ENCODE measurements at places on chromosomes 4 and X. TPM values are rescaled to one million over a fixed set of nuclear protein-coding genes. Genes with fewer than 3 reads are reported as not detected.

DNA sequence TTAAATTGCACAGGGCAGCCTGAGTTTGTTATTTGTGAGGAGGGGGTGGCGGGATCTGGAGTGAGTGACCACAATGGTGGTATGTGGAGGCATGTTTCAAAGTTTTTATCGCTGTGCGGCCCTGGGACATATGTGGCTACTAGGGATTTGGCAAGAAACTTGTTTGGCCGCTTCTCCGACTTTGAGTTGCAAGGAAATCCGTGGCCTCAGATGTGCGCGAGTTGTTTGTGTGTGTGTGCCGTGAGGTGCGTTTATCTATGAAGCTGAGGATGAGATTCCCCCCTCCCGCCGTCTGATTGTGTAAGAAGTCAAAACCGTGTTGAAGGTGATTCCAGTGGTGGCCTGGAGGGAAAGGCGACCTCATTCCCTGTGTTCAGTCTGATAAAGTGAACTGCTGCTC, 1.4 kb downstream of the JADE3 start:
- H3K27ac ChIP-seq: peak overlapping the region; percentile 73
- H3K4me1 ChIP-seq: no peaks in the 10 kb centered on the region
- H3K27me3 ChIP-seq: no peaks in the 10 kb centered on the region
- peak overlapping the region; percentile 77 for H3K4me3 ChIP-seq
- no peak for DNase-seq

DNA sequence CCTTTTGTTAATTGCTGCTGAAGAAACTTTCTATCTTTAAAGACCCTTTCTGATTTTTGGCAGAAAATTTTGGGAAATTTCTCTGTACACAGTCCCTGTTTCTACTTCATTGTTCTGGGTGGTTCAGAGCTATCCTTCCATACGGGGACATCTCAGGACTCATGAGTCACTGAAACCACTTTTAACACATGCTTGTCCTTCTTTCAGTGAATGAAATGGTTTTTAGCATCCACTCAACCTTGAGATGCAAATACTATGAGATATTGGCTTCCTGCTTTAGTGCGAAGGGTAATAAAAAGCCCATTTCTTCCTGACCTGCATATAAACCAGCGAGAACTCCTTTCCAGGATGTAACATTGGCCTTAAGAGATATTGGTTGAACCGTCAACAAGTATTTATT, 158.0 kb downstream of the REPS2 start:
- no peak overlapping the region for H3K27ac ChIP-seq
- no peaks in the 10 kb centered on the region for H3K4me1 ChIP-seq
- no peaks in the 10 kb centered on the region for H3K36me3 ChIP-seq
- no peaks in the 10 kb centered on the region for H3K27me3 ChIP-seq

DNA sequence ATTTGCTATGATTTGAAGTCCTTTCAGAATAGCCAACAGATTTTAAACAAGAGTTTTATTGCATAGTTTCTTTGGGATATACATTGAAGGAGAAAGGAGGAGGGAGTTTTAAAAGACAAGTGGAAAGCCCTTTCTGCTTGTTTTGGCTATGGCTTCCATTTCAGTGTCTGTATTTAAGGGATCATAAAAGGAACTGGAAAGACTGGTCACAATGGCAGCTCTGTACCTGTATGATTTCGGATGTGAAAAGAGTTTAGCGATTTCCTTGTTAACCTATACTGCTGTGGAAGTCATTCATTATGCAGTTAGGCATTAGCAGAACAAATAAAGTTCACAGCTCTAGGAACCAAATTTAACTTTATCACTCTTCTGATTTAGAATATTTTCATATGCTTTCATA, 60.7 kb downstream of the TET2 start:
- H3K36me3 ChIP-seq: no peaks in the 10 kb centered on the region
- H3K27me3 ChIP-seq: no peaks in the 10 kb centered on the region
- peak overlapping the region; percentile 40 for H3K27ac ChIP-seq
- no peak overlapping the region for H3K4me3 ChIP-seq
- H3K4me1 ChIP-seq: peaks cover 68% of the 10 kb centered on the region

GRCh38 chr4:111480510-111480909, 664.7 kb upstream of the FAM241A start:
- no peaks in the 10 kb centered on the region for H3K4me1 ChIP-seq
- H3K36me3 ChIP-seq: no peaks in the 10 kb centered on the region
- no peak overlapping the region for H3K4me3 ChIP-seq
- DNase-seq: no peak
- no peak overlapping the region for H3K27ac ChIP-seq

DNA sequence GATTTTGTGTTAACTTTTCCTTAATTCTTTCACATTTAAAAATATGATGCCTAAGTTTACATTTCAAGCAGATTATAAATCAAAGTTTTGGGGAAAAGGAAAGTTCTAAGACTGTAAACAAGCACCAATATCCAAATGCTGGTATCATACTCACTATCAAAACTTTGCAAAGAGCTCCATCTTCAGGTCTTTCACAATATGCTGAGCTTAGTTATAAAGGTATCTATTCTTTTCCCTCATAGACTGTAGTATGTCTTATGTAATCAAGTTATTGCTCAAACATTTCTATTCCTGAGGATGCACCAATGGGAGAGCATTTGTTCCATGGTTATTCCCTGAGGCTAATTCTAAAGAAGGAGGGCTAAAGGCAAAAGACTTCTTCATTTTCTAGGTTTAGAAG, 207.9 kb upstream of the FAM241A start:
- H3K4me1 ChIP-seq: no peaks in the 10 kb centered on the region
- H3K27me3 ChIP-seq: no peaks in the 10 kb centered on the region
- H3K27ac ChIP-seq: no peak overlapping the region
- no peak for DNase-seq
- no peak overlapping the region for H3K4me3 ChIP-seq
- H3K36me3 ChIP-seq: no peaks in the 10 kb centered on the region

CPE gene
- total RNA-seq: 16.3 TPM

DNA sequence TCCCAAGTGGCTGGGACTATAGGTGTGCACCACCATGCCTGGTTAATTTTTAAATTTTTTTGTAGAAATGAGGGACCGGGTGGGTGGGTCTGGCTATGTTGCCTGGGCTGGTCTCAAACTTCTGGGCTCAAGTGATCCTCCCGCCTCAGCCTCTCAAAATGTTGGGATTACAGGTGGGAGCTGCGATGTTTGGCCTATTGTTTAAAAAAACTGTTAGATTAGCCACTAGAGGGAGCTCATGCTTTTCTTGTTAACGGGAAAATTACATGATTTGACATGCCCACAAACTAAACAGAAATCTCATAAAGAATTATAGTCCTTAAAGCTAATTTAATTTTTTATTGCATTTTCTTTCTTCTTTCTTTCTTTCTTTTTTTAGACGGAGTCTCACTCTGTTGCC, 5.0 kb upstream of the SDAD1 start:
- no peak overlapping the region for H3K4me3 ChIP-seq
- no peaks in the 10 kb centered on the region for H3K36me3 ChIP-seq
- peaks cover 4% of the 10 kb centered on the region for H3K4me1 ChIP-seq

Data from esophagus squamous epithelium (tissue), 5 donors.